NCI-H1048 (cell line): ENCODE measurements at places on chromosomes 5 and 9.

- no peak for DNase-seq
Observed at GRCh38 chr9:134640506-134641172, 964 bp upstream of the COL5A1 start.

DNA sequence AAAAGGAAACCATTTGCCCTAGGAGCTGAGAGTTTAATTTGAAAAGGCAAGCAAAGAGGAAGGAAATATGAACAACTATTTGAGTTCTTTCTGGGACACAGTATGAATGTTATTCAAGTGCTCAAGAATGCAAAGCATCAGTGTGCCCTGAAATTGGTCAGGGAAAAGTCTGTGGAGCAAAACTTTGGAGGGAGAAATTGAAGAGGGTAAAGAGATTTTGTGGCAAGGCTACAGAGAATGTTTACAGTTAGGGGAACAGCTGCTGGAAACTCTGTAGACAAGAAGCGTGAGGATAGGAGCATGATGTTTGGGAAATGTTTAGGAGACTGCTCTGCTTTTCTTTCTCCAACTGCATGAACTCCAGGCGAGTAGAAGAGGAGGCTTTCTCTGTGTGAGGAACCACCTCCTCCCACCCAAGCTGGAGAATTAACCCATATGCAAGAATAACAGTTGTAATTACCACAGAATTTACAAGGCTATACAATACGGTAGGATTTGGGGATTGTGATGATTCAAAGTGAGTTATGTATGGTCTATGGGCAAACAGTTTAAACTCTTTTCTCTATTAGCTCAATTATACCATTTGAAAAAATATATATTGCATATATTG, 75.4 kb upstream of the IL7R start:
- DNase-seq, result no peak

- DNase-seq, result no peak
Observed at GRCh38 chr9:124343533-124344290, 71.5 kb downstream of the PSMB7 start.

- DNase-seq, result no peak
Observed at GRCh38 chr9:124880501-124880900, 18.6 kb downstream of the ARPC5L start.

- DNase-seq, result no peak
Observed at GRCh38 chr5:43638546-43638945, 35.6 kb downstream of the NNT start.
